ENCODE measurements at places on chromosomes 5 and 9. TPM values are rescaled to one million over a fixed set of nuclear protein-coding genes. Genes with fewer than 3 reads are reported as not detected.

Gene FOXD4
- not detected for total RNA-seq

GRCh38 chr5:14880688-14881087 is 9.1 kb upstream of the ANKH start:
- H3K27me3 ChIP-seq = no peaks in the 10 kb centered on the region
- H3K4me3 ChIP-seq = no peak overlapping the region
- no peaks in the 10 kb centered on the region for H3K4me1 ChIP-seq
- H3K27ac ChIP-seq = no peak overlapping the region

- no peaks in the 10 kb centered on the region for H3K27me3 ChIP-seq
- no peaks in the 10 kb centered on the region for H3K4me1 ChIP-seq
- no peak overlapping the region for H3K27ac ChIP-seq
- DNase-seq = no peak
These were observed 25.0 kb upstream of the SUSD3 start for GRCh38 chr9:93033531-93033930.

DNA sequence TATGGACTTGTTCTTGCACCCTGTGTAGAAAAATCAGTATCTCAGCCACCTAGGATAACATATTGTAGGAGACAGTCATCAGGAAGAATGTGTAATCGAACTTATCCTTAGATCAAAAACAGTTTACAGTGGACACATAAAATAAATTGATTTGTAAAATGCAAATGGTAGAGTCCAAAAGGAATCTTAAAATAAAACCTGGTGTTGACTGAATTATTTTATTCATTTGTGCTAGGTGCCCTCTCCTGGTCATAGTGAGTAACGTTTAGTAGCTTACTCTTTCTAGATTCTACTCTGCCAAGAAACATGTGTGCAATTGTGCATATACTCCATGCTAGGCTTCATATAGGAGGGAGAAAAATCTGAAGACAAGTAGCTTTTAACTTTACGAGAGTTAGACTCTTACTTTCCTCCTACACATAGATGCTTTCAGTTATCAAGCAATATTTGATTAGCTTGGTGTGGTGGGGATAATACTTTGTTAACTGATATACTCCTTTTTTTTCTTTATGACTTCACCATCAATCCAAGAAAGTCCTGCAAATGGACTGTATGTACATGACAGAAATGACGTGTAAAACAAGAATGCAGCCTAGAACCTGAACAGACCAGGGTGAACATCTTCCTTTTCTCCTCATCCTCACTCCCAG is 23.7 kb upstream of the LOX start:
- no peaks in the 10 kb centered on the region for H3K27me3 ChIP-seq
- no peaks in the 10 kb centered on the region for H3K36me3 ChIP-seq
- H3K4me1 ChIP-seq = no peaks in the 10 kb centered on the region

GRCh38 chr5:51395666-51396356 is 12.6 kb downstream of the ISL1 start:
- no peak for DNase-seq
- no peak overlapping the region for H3K27ac ChIP-seq
- H3K27me3 ChIP-seq = peaks cover 3% of the 10 kb centered on the region
- H3K36me3 ChIP-seq = no peaks in the 10 kb centered on the region
- H3K4me1 ChIP-seq = no peaks in the 10 kb centered on the region

GRCh38 chr5:80755626-80756025 is 100.8 kb upstream of the DHFR start:
- no peak for DNase-seq
- peaks cover 3% of the 10 kb centered on the region for H3K36me3 ChIP-seq
- H3K27ac ChIP-seq = no peak overlapping the region

- no peak overlapping the region for H3K27ac ChIP-seq
- H3K4me1 ChIP-seq = no peaks in the 10 kb centered on the region
- H3K36me3 ChIP-seq = no peaks in the 10 kb centered on the region
- H3K4me3 ChIP-seq = no peak overlapping the region
- H3K27me3 ChIP-seq = no peaks in the 10 kb centered on the region
These were observed 93.6 kb downstream of the MED27 start for GRCh38 chr9:131986089-131986488.

Gene CACNA1B
- total RNA-seq = not detected

DNA sequence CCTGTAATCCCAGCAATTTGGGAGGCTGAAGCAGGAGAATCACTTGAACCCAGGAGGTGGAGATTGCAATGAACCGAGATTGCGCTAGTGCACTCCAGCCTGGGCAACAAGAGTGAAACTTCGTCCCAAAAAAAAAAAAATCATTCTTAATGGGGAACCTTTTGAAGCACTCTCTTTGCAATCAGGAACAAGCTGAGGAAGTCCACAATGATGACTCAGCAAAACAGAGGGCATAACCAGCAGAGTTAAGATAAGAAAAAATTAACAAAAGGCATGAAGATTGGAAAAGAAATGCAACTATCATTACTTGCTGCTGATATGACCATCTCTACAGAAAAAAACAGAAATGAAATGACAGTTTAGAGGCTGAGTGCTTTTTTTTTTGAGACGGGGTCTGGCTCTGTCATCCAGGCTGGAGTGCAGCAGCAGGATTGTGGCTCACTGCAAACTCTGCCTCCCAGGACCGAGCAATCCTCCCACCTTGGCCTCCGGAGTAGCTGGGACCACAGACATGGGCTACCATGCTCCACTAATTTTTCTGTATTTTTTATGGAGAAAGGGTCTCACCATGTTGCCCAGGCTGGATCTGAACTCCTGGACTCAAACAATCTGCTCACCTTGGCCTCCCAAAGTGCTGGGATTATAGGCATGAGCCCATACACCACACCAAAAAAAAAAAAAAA is 88.0 kb downstream of the FNBP1 start:
- H3K27me3 ChIP-seq = no peaks in the 10 kb centered on the region
- DNase-seq = no peak
- H3K4me3 ChIP-seq = no peak overlapping the region
- H3K36me3 ChIP-seq = no peaks in the 10 kb centered on the region
- no peaks in the 10 kb centered on the region for H3K4me1 ChIP-seq

GRCh38 chr9:137626464-137626863 is 7.7 kb downstream of the EHMT1 start:
- no peaks in the 10 kb centered on the region for H3K4me1 ChIP-seq
- H3K27ac ChIP-seq = no peak overlapping the region
- H3K36me3 ChIP-seq = no peaks in the 10 kb centered on the region
- H3K27me3 ChIP-seq = no peaks in the 10 kb centered on the region
- DNase-seq = no peak

DNA sequence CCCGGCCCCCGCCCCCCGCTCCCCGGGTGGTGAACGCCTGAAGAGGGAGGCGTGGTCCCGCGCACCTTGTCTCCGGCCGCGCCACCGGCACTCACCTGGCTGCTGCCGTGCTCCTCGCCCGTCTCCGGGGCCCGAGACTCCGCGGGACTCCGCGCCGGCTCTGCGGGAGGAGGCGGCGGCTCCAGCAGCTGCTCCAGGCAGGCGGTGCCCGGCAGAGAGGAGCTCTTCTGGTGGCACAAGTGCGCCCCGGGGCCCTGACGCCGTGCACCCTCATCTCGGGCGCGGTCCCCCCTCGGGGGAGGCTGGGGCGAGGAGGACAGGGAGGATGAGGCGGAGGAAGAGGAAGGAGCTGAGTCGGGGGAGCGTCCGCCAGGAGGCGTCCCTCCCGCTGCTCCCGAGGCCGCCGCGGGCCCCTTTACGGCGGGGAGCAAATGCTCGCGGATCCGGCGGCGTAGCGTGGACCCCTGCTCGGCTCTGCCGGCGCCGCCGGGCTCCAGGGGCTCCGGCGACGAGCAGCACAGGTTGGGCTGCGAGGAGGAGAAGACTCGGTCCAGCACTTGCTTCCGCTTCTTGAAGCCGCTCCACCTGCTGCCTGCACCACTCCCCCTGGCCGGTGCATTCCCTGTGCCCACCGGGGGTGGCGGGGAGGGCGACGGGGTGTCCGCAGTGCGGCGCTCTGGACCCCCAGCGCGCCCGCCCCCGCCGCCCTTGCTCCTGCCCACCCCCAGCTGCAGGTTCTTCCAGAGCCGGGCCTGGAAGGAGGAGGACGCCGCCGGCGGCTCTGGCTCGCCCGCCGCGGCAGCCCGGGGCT is 928 bp downstream of the MCTP1 start:
- peaks cover 3% of the 10 kb centered on the region for H3K27me3 ChIP-seq
- H3K4me3 ChIP-seq = peak overlapping the region; percentile 5
- no peaks in the 10 kb centered on the region for H3K4me1 ChIP-seq
- DNase-seq = no peak
- H3K36me3 ChIP-seq = no peaks in the 10 kb centered on the region

DNA sequence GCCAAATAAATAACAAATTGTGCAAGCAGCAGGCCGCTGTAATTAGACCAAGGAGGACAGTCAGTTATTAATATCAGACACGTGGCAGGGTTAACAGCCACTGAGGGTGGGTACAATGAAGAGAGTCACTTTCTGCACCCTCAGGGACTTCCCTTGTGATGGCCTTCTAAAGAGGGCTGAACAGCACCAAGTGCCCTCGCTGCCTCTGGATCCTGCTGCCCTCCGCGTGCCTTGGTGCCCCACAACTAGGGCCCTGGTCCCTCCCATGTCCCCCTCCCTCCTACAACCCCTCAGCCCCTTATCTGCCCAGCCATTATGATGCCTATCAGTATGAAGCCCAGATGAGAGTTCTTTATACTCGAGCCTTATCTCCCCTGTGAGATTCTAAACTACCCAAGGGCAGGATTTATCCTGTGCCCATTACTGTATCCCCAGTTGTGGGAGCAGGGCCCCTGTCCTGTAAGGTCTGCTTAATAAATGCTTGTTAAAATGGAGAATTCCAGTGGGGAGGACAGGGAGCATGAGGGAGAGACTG is 37.3 kb downstream of the PCDH1 start:
- H3K27ac ChIP-seq = no peak overlapping the region
- no peak for DNase-seq

DNA sequence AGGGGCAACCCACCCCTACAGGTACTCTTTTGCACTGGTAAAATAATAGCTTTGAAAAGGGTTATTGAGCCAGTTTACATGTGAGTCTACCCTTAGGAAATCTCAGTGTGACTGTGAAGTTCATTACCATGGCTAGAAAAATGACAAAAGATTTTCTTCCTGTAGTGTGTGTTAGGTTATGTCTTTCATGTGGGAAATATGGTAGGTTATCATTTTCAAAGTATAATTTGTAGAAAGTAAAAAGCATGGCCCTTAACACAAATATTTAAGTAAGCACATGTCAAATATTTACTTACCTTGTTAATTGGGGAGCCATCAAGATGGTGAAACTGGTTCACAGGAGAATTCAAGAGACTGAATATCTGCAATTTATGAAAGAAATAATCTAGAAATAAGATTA is 37.3 kb upstream of the PLPP1 start:
- no peaks in the 10 kb centered on the region for H3K4me1 ChIP-seq
- no peaks in the 10 kb centered on the region for H3K36me3 ChIP-seq
- no peaks in the 10 kb centered on the region for H3K27me3 ChIP-seq
- no peak for DNase-seq
- no peak overlapping the region for H3K27ac ChIP-seq
- no peak overlapping the region for H3K4me3 ChIP-seq

- H3K27me3 ChIP-seq = no peaks in the 10 kb centered on the region
- peaks cover 4% of the 10 kb centered on the region for H3K36me3 ChIP-seq
- no peak for DNase-seq
- no peak overlapping the region for H3K27ac ChIP-seq
These were observed 211.5 kb downstream of the PCSK5 start for GRCh38 chr9:76101947-76102346.

Gene ZFP2
- total RNA-seq = 1.6 TPM

DNA sequence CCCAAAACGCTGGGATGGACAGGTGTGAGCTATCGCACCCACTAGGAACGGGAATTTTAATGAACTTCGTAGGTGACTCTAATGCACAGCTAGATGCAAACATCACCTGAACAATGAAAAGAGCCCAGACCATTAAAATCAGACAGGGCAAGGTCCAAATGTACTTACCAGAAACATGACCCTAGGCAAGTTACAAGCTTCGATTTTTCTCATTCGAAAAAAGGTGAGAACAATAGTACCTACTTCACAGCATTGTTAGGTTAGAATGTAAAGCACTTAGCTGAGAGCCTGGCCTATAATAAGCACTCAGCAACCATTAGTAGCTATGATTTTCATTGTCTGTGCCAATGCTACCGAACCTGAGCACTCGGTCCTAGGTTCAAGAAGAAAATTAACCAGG is 5.8 kb upstream of the KLHL3 start:
- H3K27ac ChIP-seq = no peak overlapping the region
- DNase-seq = no peak
- H3K4me3 ChIP-seq = no peak overlapping the region
- no peaks in the 10 kb centered on the region for H3K27me3 ChIP-seq

DNA sequence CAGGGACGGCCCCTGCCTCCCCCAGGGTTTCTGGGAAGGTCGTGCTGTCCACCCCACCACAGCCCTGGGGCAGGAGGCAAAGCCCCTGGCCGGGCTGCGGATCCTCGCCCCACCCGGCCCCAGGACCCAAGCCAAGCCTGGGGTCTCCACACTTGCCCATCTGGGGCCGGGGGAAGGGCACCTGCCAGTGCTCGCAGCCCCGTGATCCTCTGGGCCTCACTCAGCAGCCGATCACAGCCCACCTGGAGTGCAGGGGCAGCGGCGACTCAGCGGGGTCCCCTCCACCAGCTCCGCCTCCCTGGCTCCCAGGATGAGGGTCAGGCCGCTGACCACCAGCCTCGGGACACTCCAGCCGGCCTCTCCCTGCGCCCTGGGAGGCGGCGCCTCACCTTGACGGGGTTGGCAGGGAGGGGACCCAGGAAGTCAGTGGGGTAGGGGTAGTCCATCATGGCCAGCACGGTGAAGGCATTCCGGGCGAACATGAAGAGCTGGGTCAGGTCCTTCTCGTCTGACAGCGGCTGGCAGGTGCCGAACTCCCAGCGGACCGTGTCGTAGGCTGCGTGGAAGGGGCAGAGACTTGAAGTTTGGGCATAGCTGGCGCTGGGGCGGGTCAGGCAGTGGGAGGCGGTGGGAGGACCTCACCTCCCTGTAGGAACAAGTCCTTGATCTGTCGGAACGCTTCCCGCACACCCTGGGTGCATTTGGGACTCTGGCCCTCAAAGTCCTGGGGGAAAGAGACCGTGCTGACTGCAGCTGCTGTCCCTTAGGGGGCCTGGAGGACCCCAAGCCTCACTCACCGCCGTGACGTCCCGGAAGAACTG is 1.8 kb downstream of the DPP7 start:
- no peaks in the 10 kb centered on the region for H3K4me1 ChIP-seq
- no peak overlapping the region for H3K4me3 ChIP-seq
- no peak overlapping the region for H3K27ac ChIP-seq
- DNase-seq = no peak

Gene NUDT2
- 13.6 TPM for total RNA-seq

All from aorta (tissue), 5 donors.